ENCODE measurements at places on chromosomes 7 and 10.

- no peak for DNase-seq
Observed at GRCh38 chr10:109451879-109452278, 471.4 kb downstream of the XPNPEP1 start.

GRCh38 chr10:21976739-21977138 is 26.8 kb downstream of the DNAJC1 start:
- DNase-seq = no peak

GRCh38 chr10:49143249-49143648 is 9.4 kb upstream of the FAM170B start:
- no peak for DNase-seq

- DNase-seq = no peak
Observed at GRCh38 chr10:113683300-113683699, 3.6 kb downstream of the CASP7 start.

DNA sequence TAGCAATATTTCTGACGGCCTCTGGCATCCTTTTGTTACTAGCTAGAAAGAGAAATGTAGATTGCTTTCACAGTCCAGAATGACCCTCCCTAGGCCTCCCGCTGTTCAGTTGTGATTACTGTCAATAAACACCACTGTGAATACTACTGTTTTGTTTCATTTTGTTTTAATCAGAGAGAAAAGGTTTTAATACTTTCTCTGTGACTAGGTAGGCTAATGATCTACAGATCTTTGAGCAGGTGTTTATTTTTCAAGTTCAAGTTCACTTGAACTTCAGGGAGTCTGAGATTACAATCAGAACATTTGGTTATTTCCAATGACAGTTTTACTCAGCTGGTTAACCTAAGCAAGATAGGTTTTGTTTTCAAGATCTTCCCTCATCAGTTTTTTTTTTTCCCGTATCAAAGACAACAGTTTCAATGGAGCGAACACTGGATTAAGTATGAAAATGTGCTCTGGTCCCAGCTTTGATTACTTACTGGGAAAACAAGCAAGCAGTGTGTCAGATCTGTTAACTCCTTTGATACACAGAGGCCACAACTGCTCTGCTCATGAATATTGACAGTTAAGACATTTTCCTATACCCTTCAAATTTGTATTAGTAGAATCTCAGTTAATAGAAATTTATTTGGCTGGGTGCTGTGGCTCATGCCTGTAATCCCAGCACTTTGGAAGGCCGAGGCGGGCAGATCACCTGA is 34.8 kb downstream of the VKORC1L1 start:
- DNase-seq = no peak

DNA sequence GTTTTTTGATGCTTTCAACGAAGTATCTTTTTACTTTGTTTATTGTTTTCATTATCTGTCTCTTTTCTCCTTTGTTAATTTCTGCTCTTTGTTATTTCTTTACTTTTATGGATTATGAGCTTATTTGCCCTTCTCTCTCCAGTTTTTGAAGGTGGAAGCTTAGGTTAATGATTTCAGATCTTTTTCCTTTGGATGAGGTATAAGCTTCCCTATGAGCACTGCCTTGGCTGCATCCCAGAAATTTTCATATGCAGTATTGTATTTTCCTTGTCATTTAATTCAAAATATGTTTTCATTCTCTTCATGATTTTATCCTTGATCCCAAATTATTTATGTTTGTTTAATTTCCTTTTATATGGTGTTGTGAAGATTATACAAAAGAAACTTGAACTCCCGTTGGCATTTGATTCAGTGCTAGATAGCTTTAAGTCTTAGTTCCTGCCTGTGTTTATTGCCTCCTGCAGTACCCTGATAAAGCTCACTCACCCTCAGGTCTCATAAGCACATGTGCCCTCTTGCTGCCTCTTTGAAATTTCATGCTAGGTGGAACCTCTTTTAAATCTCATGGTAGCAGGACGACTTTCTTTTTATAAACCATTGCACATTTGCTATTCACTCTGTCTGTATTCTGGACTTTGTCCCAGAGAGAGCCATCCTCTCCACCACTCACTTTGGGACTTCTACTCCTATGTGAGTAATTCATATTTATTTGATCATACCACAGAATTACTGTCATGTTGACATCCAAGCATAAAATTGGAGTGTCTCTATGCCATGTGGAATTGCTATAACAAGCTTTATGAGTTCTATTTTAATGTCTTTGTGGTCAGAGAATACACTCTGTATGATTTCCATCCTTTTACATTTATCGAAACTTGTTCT is 23.0 kb upstream of the CEP41 start:
- DNase-seq = no peak

GRCh38 chr10:127532659-127533058 is 16.4 kb upstream of the NPS start:
- no peak for DNase-seq

GRCh38 chr7:30347226-30348082 is 63.1 kb downstream of the ZNRF2 start:
- DNase-seq = no peak

GRCh38 chr10:17407047-17407446 is 47.3 kb downstream of the ST8SIA6 start:
- DNase-seq = no peak

DNA sequence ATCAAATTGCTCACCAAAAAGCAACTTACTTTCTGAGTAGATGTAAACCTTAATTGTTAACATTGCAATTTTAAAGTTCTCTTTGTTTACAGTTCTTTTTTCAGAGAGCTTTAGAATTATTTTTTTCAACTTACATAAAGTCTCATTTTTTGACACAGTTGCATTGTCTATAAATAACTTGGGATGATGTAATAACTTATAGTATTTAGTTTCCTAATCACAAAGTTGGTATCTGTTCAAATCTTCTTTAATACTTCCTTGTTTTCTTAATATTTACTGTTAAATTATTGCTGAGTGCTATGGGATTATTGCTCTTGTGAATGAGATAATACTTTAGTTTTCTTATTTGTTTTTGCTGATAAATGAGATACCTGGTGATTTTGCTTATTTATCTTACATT is 18.9 kb upstream of the SUV39H2 start:
- DNase-seq = no peak

DNA sequence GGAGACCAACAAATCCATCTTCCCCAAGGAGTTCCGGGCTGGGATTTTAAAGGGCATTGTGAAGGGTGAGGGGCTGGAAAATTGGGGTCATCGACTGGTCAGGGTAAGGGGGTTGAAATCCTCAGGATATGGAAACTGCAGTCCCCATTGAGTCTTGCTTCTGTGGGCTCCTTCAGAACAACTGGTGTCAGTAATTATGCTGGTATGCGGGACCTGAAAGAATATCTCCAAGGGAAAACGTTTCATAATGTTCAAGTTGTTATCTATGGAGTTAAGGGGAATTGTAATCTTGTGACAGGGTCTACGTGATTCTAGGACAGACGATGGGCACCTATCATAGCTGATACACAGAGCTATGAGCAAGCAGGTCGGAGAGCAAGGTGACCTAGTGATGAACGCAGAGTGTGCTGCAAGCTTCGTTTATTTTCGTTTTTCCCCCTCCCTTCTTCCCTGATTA is 494 bp upstream of the RHBDD2 start:
- DNase-seq = no peak

- DNase-seq = no peak
Observed at GRCh38 chr7:52197221-52197620, 838.2 kb upstream of the POM121L12 start.

Data from C1 segment of cervical spinal cord (tissue), 14 donors.